ENCODE measurements at places on chromosomes 4 and X.

DNA sequence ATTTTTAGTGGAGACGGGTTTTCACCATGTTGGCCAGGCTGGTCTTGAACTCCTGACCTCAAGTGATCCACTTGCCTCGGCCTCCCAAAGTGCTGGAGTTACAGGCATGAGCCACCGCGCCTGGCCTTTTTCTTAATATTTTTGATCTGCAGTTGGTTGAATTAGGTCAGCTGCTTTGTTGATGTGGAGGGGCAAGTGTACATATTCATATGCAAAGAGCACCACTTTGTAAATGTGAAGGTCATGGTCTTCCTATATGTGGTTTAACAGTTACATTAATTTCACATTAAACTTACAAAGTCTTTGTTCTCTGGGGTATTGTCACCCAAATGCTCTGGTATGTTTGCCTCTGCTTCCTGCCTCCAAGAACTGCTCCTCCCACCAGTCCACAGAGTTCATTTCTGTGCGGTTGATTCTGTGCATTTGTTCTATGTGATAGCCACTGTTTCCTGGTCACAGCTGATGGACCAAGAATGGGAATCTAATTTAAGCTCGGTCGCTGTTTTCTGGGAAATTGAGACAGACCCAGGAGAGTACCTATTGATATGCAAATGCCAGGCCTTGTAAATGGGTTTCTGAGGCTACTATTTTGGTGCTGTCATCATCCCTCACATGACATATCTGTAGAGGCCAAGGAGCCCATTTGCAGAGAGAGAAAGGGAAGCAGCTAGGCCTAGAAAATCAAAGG lies 26.9 kb upstream of the HPSE start:
- H3K4me1 ChIP-seq = peaks cover 10% of the 10 kb centered on the region
- H3K4me3 ChIP-seq = no peak overlapping the region
- no peaks in the 10 kb centered on the region for H3K27me3 ChIP-seq
- no peaks in the 10 kb centered on the region for H3K36me3 ChIP-seq
- H3K27ac ChIP-seq = no peak overlapping the region

DNA sequence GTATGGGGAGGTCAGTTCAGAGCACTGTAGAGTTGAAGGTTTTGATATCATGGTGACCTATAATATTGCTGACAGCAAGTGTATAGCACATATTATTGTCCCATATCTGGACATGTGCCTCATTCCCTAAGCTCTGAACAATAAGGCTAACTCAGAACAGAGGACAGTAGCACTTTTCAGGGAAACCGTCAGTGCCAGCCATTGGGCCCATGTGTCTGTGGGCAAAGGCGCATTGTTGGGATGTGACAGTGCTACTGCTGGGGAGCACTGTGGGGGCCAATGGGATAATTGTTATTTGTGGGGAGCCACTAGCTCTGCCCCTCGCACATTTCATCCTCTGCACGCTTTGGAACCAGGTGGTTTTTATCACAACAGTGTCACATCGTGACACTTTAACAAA lies 136.2 kb downstream of the ELOVL6 start:
- H3K36me3 ChIP-seq = no peaks in the 10 kb centered on the region
- H3K4me1 ChIP-seq = peaks cover 14% of the 10 kb centered on the region
- DNase-seq = no peak
- no peak overlapping the region for H3K4me3 ChIP-seq

DNA sequence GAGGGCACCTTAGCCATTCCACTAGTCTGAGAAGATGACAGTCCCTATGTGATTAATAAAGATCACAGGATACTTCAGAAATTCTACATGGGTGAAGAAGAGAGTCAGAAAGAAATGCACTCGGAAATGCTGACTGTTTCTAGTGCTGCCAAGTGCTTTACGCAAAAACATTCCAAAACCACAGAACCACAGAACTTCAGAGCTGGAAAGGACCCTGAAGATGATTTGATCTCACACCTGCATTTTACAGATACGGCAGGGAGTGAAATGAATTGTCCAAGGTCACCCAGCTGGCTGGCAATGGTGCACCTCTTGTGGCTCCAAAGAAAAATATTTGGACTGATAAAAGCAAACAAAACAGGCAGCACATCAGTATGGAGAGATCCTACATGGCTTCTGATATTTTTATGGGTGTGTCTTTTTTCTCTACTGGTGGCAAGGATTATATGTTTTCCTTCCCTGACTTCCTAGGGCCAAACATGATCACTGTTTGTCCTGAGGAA lies 115.9 kb downstream of the MAML3 start:
- H3K4me1 ChIP-seq = peaks cover 43% of the 10 kb centered on the region
- no peaks in the 10 kb centered on the region for H3K36me3 ChIP-seq
- H3K27me3 ChIP-seq = no peaks in the 10 kb centered on the region
- no peak overlapping the region for H3K4me3 ChIP-seq
- no peak for DNase-seq

DNA sequence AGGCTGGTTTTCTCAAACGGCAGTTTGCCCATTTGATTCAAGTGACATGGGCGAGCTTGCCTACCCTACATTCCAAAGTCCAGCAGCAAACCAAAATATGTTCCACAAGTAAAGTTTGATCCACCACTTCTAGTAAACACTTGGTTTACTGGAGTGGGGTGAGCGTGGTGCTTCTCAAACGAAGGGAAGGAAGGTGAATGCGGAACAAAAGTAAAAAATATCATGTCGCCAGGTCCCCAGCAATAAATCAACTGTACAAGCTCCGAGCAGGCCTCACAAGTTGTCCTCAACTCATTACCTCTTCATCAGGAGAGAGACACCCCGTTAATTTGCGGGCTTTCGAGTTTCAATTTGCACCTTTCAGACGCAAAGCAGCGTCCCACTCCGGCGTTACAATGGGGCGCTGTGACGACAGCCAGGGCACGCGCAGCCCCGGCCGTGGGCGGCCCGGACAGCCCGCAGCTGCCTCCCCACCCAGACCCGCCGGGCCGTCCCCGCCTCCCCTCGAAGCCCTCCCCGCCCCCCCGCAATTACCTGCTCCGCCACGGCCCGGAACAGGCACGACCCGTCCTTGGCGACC lies 1.0 kb downstream of the OTUD4 start:
- H3K4me3 ChIP-seq = peak overlapping the region; percentile 80
- H3K27me3 ChIP-seq = no peaks in the 10 kb centered on the region
- H3K4me1 ChIP-seq = peaks cover 6% of the 10 kb centered on the region
- peaks cover 42% of the 10 kb centered on the region for H3K36me3 ChIP-seq

GRCh38 chr4:39291686-39292085 lies 74.5 kb downstream of the RFC1 start:
- H3K4me3 ChIP-seq = no peak overlapping the region
- H3K4me1 ChIP-seq = no peaks in the 10 kb centered on the region
- no peak overlapping the region for H3K27ac ChIP-seq
- no peaks in the 10 kb centered on the region for H3K27me3 ChIP-seq
- DNase-seq = no peak

DNA sequence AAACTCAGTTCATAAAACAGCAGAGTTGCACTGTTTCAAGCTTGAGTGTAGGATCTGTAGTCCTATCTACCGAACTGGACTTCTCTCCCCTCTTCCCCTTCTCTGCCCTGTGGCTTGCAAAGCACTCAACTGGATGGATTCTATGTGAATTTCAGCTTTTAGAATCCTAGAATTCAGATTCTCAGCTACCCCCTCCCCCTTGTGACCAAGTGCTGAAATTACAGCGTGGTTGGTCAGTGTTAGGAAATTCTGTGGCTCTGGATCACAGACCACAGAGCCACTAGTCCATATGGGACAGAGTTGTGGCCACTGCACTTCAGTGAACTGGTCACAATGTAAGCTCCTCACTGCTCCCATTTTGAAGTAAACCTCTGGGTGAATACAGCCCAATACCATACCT lies 64.6 kb upstream of the TRPC5 start:
- DNase-seq = peak; percentile 6
- H3K36me3 ChIP-seq = no peaks in the 10 kb centered on the region
- H3K4me3 ChIP-seq = no peak overlapping the region
- no peak overlapping the region for H3K27ac ChIP-seq
- no peaks in the 10 kb centered on the region for H3K4me1 ChIP-seq

- no peaks in the 10 kb centered on the region for H3K27me3 ChIP-seq
- H3K4me1 ChIP-seq = no peaks in the 10 kb centered on the region
- no peak overlapping the region for H3K4me3 ChIP-seq
- H3K27ac ChIP-seq = no peak overlapping the region
Measured at GRCh38 chrX:150767475-150768131, 74.4 kb downstream of the MTMR1 start.

GRCh38 chr4:118173956-118174725 lies 139.9 kb downstream of the NDST3 start:
- H3K4me1 ChIP-seq = no peaks in the 10 kb centered on the region
- DNase-seq = no peak
- no peak overlapping the region for H3K27ac ChIP-seq
- H3K27me3 ChIP-seq = no peaks in the 10 kb centered on the region
- no peaks in the 10 kb centered on the region for H3K36me3 ChIP-seq

- H3K4me1 ChIP-seq = peaks cover 31% of the 10 kb centered on the region
- H3K4me3 ChIP-seq = no peak overlapping the region
- H3K27me3 ChIP-seq = no peaks in the 10 kb centered on the region
- no peaks in the 10 kb centered on the region for H3K36me3 ChIP-seq
- H3K27ac ChIP-seq = no peak overlapping the region
- DNase-seq = no peak
Measured at GRCh38 chr4:11730545-11730944, 301.9 kb upstream of the HS3ST1 start.

DNA sequence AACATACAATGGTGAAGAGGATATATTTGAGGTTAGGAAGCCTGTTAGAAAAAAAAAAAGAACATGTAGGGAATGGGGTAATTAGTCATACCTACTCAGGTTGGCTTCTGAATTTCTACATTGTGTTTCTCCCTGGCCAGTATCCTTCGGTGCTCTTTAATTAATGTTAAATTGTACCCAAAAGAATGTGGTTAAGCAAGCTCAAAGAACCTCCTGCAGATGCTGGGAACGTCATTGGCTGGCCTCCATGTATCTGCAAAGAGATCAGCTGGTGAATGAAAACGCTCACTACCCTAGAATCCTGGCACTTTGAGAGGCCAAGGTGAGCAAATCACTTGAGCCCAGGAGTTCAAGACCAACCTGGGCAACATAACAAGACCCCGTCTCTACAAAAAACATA lies 942.3 kb upstream of the PRKX start:
- no peaks in the 10 kb centered on the region for H3K27me3 ChIP-seq
- H3K36me3 ChIP-seq = peaks cover 12% of the 10 kb centered on the region
- H3K27ac ChIP-seq = peak overlapping the region; percentile 39
- peak; percentile 51 for DNase-seq

- H3K36me3 ChIP-seq = peaks cover 4% of the 10 kb centered on the region
- no peak overlapping the region for H3K27ac ChIP-seq
- H3K4me1 ChIP-seq = no peaks in the 10 kb centered on the region
- H3K27me3 ChIP-seq = no peaks in the 10 kb centered on the region
- no peak overlapping the region for H3K4me3 ChIP-seq
- DNase-seq = no peak
Measured at GRCh38 chr4:152976212-152976761, 40.2 kb downstream of the FHDC1 start.

- no peaks in the 10 kb centered on the region for H3K36me3 ChIP-seq
- H3K27me3 ChIP-seq = no peaks in the 10 kb centered on the region
- H3K27ac ChIP-seq = no peak overlapping the region
Measured at GRCh38 chr4:41009411-41009810, 204.9 kb downstream of the APBB2 start.

- no peak within 1 kb of the TSS for H3K27ac ChIP-seq
- H3K36me3 ChIP-seq = no peaks in the 10 kb centered on the region
- no peaks in the 10 kb centered on the region for H3K4me1 ChIP-seq
- DNase-seq = no peak
Measured at GRCh38 chr4:103719830-103720207, at the start of gene TACR3. Gene TACR3, minus strand, starts transcription at chr4:103719985. Its CDS starts 310 bp downstream, at chr4:103719675.

DNA sequence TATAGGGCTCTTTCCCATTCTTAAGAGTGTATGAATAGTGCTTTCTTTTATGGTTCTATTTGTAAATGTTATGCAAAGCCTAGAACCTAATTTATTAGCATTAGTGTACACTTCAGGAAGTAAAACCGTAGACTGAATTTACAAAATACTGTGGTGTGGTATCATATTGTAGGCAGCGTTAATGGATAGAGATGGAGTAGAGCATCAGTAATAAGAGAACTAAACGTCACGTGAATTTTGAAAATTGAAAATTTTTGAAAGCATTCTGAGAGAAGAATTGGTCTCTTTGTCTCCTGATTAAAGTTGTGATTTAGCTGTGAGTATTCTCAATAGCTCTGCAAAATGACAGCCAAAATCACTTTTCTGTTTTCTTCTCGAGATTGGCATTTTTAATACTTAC lies 2.9 kb downstream of the STIM2 start:
- no peaks in the 10 kb centered on the region for H3K27me3 ChIP-seq
- DNase-seq = no peak
- peak overlapping the region; percentile 57 for H3K4me3 ChIP-seq
- H3K4me1 ChIP-seq = peaks cover 33% of the 10 kb centered on the region
- peaks cover 29% of the 10 kb centered on the region for H3K36me3 ChIP-seq

DNA sequence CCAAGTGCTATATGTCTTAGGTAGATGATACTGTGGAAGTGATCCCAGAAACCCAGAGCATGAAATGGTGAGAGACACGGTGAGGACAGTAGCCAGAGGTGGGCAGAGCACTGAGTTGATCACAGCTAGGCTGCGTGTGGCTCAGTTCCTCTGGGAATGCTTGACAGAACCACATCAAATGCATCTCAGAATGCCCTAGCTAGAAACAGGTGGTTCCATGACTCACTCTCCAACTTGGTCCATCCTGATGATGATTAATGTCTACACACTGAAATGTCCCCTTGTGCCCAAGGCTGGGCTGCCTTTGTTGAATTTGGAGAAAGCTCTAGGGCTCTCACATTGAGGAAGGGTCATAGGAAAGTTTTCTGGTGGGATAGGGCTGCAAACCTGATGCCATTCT lies 113.6 kb downstream of the ZNF518B start:
- H3K4me3 ChIP-seq = no peak overlapping the region
- no peaks in the 10 kb centered on the region for H3K4me1 ChIP-seq
- no peaks in the 10 kb centered on the region for H3K36me3 ChIP-seq
- peaks cover 41% of the 10 kb centered on the region for H3K27me3 ChIP-seq
- no peak for DNase-seq

- H3K27me3 ChIP-seq = peaks cover 12% of the 10 kb centered on the region
- no peaks in the 10 kb centered on the region for H3K4me1 ChIP-seq
- no peak overlapping the region for H3K4me3 ChIP-seq
- H3K36me3 ChIP-seq = no peaks in the 10 kb centered on the region
Measured at GRCh38 chr4:54543088-54543795, 114.5 kb upstream of the KIT start.

GRCh38 chr4:88418411-88418810 lies 38.5 kb upstream of the HERC5 start:
- DNase-seq = no peak
- no peaks in the 10 kb centered on the region for H3K27me3 ChIP-seq
- H3K4me3 ChIP-seq = no peak overlapping the region
- no peak overlapping the region for H3K27ac ChIP-seq
- no peaks in the 10 kb centered on the region for H3K36me3 ChIP-seq

DNA sequence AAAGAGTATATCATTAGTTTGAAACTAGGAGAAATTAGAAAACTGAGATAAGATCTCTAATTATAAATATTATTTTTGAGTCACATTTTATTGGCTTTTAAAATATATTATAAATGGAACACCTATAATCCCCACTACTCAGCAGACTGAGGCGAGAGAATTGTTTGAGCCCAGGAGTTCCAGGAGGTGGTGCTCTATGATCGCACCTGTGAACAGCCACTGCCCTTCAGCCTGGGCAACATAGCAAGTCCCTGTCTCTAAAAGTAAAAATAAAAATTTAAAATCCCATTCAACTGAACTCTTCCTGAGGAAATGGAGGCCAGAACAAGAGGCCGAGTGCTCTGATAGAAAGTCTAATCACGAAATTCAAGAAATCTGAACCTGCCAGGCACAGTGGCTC lies 6.3 kb upstream of the C4orf36 start:
- H3K27me3 ChIP-seq = no peaks in the 10 kb centered on the region
- H3K4me3 ChIP-seq = no peak overlapping the region
- no peaks in the 10 kb centered on the region for H3K4me1 ChIP-seq
- H3K27ac ChIP-seq = no peak overlapping the region
- no peaks in the 10 kb centered on the region for H3K36me3 ChIP-seq

GRCh38 chr4:55354648-55355047 lies 8.6 kb downstream of the SRD5A3 start:
- no peak overlapping the region for H3K4me3 ChIP-seq
- H3K36me3 ChIP-seq = no peaks in the 10 kb centered on the region
- no peak for DNase-seq
- peaks cover 18% of the 10 kb centered on the region for H3K4me1 ChIP-seq

Measured in Calu3 (cell line).